Dorsolateral prefrontal cortex (tissue), 122 donors: ENCODE measurements at places on chromosomes 5 and 9. TPM values are rescaled to one million over a fixed set of nuclear protein-coding genes. Genes with fewer than 3 reads are reported as not detected.
A peak's percentile ranks its signal among the peaks of the same experiment; 100 is the strongest.

DNA sequence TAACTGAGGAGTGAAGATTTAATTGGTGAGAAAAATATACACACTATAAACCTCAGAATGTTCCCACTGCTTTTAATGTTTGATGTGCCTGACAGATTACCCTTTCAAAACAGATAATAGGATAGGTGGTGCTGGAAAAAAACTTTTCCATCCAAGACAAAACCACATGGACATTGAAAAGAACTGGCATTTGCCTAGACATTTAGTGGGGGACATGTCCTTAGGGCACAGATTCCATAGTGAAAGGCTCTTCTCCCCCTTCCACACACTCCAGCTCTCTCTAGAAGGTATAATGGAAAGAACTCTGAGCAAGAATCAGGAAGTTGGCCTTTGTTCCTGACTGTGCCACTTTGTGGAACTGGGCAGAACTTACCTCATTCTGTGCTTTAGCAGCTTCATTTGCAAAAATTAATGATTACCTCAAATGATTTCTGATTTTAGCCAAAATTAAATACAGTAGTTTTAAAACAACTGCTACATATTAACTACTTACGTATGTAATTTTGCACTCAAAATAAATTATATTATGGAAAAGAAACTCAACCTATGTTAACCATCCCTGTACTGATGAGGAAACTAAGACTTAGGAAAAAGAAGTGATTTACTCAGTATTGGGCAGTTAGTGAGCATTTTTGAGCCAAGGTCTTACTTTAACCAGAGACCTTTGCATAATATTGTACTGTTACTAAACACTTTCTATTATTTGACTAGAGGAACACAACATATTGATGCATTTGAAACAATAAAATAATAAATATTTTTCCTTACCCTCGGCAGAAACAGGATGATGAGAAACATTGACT lies 43.3 kb downstream of the TMC1 start:
- DNase-seq: no peak

DNA sequence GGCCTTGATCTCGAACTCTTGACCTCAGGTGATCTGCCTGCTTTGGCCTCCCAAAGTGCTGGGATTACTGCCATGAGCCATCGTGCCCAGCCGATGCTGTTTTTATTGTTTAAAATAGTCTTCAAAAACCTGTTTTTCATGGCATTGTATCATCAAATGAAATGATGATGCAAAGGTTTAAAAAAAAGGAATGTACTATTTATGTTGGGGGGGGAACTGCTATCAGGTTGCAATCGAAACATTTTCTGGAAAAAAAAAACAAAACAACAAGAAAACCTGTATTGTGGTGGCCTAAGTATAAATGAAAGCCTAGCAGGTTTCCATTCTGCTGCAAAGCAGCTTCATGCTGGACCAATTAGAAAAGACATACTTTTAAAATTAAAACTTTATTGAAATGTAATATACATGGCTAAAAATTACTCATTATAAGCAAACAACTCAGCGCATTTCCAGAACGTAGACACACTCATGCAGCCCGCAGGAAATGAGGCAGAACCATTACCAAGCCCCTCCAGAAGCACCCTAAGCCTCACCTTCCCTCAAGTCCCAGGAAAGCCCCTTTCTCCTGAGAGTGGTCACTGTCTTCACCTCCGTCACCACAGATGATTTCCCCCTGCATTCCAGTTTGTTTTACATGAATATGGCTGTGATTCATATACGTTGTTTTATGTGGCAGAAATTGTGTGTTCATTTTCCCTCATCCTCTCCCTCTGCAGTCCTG lies 19.0 kb downstream of the GPR107 start:
- no peak for DNase-seq

GRCh38 chr5:133691448-133691847 lies 79.1 kb upstream of the FSTL4 start:
- no peak for DNase-seq

DNA sequence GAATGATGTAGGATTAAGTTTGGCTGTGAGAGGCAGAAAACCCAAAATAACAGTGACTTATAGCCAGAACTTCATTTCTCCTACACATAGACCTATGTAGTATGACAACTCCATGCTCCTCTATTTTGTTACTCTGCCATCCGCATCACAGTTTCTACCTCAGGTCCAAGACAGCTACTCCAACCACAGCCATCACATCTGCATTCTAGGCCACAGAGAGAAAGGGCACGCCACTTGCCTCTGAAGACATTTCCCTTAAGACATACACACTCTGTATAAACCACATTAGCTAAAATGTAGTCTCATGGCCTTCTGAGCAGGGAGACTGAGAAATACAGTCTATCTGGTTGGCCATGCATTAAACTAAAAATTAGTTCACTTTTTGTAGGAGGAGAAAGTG lies 10.0 kb downstream of the SPINK4 start:
- DNase-seq: no peak

DNA sequence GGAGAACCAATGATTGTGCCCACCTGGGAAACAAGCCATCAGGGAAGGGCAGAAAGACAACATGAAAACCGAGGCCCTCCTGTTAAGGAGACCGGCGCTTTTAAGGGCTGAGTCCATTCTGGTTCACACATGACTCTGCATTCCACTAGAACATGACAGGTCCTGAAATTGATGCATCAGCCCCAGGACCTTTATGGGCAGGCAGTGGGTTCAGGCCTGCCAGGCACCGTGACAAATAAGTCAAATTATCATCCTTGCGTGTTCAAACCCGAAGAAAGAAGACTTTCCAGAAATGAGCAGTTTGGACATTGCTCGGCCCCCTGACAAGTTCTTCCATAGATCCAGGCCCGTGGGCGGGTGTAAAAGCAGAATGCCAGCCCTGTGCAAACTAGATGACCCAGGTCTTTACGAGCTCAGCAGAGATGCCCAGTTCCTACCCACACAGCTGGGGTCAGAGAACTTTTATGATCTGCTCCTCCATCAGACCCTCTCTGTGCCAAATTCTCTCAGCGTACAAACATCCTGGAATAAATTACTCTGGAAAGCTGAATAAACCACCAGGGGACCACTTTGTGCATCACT lies 295.5 kb upstream of the WWC1 start:
- DNase-seq: no peak

- peak; percentile 79 for DNase-seq
Observed at GRCh38 chr5:31911291-31912265, 262.5 kb downstream of the GOLPH3 start.

DNA sequence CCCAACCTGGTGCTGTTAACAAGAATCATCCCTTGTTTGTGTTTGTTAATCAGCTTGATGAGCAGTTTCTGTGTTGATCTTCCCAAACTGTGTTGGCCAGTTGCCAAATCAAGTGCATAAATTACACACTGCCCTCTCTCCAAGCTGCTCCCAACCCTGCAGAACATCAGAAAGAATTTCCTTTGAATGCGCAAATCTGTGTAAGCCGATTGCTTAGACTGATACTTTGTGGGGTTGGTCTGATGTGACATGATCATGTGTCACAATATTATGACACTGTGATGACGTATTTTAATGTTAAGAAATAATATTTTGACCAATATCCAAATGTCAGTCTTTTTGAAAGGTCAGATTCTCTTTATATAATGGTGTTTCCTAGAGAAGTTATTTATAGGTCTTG lies 766.4 kb upstream of the WWC1 start:
- DNase-seq: no peak

DNA sequence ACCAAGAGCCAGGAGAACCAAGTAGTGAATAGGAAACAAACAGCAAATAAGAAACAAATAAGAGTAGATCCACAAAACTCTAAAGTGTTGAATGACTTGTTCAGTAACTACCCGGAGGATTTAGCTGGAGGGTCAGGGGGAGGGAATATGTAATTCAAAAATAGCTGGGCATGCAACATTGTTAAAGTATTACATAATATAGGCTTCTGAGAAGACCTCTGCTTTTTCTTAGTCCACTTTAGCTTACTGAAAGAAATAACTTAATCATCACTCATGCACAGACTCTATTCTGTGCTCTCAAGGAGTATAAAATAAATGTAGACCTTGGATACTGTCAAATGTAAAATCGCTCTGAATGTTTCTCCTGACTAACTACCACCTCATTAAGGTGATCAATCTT lies 183.2 kb upstream of the POU5F2 start:
- DNase-seq: no peak

DNA sequence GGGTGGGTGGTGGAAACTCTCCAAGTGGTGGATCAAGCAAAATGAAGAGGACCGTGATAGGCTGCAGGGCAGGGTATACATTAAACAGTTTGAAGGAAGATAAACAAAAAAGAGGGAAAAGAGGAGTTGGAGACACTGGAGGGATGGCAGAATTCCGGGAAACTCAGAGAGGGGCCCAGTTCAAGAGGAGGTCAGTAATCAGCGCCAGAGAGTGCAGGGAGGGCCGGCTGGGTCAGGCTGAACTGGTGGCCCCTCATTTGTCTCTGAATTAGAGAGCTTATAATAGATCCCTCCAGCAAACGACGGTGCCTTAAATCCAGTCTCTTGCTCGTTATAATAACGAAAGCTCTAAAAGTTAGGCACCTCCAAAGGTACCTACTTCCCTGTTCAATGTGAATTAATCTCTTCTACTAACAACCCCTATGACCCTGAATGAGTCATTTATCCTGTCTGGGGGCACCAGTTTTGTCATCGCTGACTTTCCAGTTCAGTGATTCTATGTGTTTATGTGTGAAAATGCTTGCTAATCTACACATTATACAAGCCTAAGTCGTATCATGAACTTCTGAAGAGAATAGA lies 2.4 kb upstream of the ZSWIM6 start:
- no peak for DNase-seq

DNA sequence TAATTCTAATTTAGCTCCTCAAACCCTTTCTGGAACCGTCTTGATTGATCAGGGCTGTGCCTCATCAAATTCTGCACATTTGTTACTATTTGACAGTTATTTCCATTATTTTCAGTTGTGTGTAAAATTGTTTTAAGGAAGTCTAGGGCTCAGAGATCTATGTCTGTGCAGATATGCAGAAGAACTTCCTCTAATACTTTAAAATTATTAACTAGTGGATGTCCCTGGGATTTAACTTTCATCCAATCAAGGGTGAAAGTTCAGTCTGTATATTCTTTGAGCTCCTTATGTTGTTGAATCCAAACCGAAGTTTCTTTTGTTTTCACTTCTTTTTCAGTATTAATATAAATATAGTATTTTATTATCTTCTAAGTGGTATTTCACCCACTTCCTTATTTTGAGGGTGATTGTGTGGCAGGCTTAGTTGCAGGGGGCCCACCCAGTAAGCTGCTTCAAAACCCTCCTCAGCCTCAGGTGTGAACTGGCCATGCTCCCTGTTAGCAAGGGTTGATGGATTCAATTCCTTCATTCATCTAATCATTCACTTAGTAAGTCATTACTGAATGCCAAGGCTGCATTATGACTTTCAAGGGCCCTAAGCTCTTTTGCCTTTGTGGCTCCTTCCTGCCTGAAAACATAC lies 2.1 kb upstream of the CAMLG start:
- no peak for DNase-seq

DNA sequence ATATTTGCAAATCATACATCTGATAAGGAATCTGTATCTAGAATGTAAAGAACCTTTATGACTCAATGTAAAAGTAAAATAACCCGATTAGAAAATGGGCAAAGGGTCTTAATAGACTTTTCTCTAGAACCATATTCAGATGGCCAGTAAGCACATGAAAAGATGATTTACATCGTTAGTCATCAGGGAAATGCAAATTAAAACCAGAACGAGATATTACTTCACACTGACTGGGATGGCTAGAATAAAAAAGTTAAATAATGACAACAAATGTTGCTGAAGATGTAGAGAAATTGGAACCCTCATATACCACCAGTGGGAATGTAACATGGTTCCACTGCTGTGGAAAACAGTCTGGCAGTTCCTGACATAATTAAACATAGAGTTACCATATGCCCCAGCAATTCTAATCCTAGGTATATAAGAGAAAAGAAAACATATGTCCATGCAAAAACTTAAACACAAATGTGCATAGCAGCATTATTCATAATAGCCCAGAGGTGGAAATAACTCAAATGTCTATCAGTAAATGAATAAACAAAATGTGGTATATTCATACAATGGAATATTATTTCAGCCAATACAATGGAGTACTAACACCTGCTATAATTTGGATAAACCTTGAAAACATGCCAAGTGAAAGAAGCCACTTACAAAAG lies 100.4 kb upstream of the MAMDC2 start:
- no peak for DNase-seq

GRCh38 chr5:114658194-114658593 lies 296.3 kb downstream of the KCNN2 start:
- DNase-seq: no peak

PCDHGB7 gene
- total RNA-seq: 21.6 TPM

GFRA3 gene
- 0.49 TPM for total RNA-seq

RNF183 gene
- total RNA-seq: 1.3 TPM

PLAC8L1 gene
- 1.0 TPM for total RNA-seq

CCDC183 gene
- 3.2 TPM for total RNA-seq

SURF4 gene
- 69.6 TPM for total RNA-seq

RPL12 gene
- total RNA-seq: 267 TPM
